Effector memory CD4-positive, alpha-beta T cell (primary cell): ENCODE measurements at places on chromosomes 12 and 14.

- DNase-seq, result no peak
Observed at GRCh38 chr12:108820707-108821406, 36.5 kb downstream of the SSH1 start.

- DNase-seq, result no peak
Observed at GRCh38 chr14:73863209-73863608, 11.6 kb downstream of the PTGR2 start.

GRCh38 chr12:122310626-122311333, 44.5 kb upstream of the VPS33A start:
- no peak for DNase-seq

- DNase-seq, result no peak
Observed at GRCh38 chr14:23024612-23025075, 10.1 kb downstream of the PSMB5 start.

DNA sequence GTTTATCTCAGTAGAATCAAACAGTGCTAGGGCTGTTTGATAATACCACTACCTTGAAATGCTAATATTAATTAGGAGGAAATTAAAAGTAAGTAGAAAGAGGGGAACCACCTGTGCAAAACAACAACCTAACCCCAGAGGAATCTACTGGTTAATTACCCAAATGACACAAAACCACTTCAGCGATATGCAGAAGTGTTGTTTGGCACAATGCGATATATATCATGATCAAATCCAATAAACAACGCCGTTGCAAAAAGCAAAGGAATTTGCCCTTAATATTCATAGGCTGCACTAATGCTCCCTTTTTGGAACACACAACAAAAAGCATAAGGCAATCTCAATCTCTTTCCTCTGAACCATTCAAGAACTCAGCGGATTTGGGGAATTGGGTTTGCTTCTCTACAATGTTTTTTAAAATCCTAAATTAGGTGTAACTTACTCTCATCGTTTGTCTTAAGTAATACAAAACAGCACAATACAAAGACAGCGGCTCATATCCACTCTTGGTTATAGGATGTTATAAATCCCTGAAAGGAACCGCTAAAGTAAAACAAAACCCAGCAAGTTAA, 1.5 kb downstream of the MAP4K5 start:
- DNase-seq, result no peak

DNA sequence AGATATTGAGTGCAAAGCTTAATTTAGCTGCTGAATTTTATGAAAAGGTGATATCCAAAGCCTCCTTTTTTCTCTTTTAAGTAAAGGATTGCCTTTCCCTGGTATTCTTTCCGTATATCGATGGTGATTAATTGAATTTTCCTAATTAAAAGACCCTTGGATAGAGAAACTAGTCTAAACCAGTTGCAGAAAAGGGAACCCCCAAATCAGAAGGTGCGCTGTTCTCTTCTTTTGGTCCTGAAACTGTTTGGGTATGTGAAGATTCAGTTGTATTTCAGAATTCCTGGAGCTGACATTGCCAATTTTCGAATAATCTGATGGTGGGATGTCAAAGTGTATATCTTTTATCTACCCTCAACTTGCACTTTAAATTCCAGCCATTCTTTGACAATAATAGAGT, 1.9 kb downstream of the GPHN start:
- DNase-seq, result no peak

DNA sequence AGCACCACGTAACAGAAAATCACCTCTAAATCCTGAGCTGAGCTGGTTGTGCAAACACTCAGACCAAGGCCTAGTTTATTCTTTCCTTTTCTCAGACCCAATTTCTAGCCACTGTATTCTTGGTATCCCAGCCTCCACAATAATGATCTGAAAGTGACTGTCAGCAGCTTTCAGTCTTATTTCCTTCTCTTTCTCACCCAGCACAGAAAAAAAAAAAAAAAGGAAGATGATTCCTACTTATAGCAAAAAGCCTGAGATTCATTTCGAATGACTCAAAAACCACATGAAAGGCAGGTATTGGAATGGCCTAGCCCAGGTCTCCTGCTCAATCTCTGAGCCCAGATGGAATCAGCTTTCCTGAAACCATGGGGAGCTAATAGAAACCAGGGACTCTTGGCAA, 298.6 kb upstream of the PPFIA2 start:
- DNase-seq, result no peak

- no peak for DNase-seq
Observed at GRCh38 chr14:100771121-100771800, 44.6 kb downstream of the DLK1 start.

GRCh38 chr12:110047297-110047940, 903 bp downstream of the C12orf76 start:
- no peak for DNase-seq

DNA sequence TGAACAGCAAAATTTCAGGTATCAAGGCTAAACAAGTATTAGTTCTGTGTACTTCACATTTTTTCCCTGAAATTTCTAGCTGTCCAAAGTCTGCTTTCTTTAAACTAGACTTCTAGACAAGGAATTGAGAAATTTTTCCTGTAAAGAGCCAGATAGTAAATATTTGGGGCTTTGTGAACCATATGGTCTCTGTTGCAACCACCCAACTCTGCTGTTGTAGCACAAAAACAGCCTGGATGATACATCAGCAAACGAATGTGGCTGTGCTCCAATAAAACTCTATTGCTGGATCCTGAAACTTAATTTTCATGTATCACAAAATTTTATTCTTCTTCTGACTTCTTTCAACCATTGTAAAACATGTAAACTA, 96.0 kb upstream of the SLC38A4 start:
- no peak for DNase-seq

DNA sequence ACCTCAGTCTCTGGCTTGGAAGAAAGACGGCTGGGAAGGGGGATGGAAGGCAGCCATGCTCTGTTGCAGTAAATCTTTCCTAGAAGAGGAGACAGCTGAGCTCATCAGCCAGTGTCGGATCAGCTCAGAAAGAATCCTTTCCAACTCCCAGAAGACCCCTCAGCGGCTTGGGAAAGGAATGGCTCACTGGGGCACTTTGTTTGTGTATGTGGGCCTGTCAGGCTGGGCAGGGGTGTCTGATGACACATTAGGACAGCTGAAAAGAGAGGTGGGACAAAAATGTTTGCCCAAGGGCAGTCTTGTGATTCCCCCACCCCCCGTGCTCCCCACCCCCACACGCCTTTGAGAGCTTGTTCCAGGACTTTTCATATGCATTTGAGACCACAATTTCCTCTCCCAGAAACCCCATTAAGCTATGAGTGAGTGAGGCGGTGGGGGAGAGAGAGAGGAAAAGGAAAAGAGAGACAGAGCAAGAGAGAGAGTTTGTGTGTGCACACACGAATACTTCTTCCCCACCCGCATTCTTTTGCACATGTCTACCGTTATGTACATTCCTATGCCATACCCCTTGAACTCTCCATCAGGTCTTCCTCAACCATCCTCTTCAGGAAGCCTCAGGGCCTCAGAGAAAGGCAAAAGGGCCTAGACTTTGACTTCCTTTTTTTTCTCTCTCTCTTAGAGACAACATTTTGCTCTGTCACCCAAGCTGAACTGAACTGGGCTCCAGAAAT, 198.9 kb downstream of the ZFP36L1 start:
- DNase-seq, result no peak

- no peak for DNase-seq
Observed at GRCh38 chr14:67218126-67218525, 23.1 kb upstream of the PALS1 start.

DNA sequence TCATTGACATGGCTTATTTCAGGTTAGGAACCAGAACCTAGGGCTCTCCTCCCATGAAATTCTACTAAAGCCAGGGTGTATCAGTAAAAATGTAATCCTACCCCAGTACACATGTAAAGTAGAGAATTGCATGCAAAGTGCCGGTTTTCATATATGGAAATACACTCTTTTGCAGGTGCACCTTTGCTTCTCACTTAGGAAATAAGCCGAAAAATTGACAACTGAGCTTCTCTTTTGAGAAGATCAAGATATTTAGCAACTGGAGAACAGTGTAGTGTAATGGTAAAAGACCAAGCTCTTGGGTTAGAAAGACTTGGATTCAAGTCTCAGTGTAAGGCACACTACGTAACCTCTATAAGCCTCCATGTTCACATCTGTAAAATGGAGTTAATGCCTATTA, 82.4 kb downstream of the SLC38A6 start:
- no peak for DNase-seq

- no peak for DNase-seq
Observed at GRCh38 chr12:46374310-46374709, 1.7 kb upstream of the SLC38A2 start.

- no peak for DNase-seq
Observed at GRCh38 chr14:95662376-95663186, 23.6 kb upstream of the TCL1B start.

GRCh38 chr12:115209230-115209629, 525.3 kb upstream of the TBX3 start:
- DNase-seq, result no peak

DNA sequence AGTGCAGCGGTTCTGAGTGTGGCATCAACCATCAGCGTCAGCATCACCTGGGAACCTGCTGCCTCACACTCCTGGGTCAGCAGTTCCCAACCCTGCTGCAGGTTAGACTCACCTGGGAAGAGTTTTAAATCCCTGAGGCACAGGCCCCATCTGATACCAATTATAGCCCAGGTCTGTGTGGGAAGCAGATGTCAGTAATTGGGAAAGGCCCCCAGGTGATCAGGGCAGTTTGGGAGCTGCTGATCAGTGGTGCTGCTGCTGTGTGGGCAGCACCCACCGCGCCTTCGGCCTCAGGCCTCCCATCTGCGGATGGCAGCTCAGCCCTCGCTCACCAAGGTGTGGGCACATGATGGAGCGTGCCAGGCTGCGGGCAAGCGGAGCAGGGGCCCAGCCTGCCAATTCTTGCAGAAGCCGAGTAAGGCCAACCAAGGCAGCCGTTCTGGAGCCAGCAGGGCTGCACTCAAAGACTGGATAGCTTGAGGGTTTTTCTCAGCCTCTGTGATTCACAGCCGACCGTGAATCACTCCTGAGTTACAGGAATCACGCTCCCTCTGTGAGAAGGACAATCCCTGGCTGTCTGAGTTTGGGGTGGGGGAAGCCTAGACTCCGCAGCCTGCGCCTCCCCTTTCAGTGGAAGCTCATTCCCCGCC, 155.6 kb upstream of the SFSWAP start:
- no peak for DNase-seq
